Mammary epithelial cell (primary cell): ENCODE measurements at places on chromosomes 4 and X.

- DNase-seq = no peak
Measured at GRCh38 chr4:7781366-7781765, 158.3 kb downstream of the AFAP1 start.

- DNase-seq = peak; percentile 3
Measured at GRCh38 chr4:120517966-120518365, 404.6 kb downstream of the PRDM5 start.

DNA sequence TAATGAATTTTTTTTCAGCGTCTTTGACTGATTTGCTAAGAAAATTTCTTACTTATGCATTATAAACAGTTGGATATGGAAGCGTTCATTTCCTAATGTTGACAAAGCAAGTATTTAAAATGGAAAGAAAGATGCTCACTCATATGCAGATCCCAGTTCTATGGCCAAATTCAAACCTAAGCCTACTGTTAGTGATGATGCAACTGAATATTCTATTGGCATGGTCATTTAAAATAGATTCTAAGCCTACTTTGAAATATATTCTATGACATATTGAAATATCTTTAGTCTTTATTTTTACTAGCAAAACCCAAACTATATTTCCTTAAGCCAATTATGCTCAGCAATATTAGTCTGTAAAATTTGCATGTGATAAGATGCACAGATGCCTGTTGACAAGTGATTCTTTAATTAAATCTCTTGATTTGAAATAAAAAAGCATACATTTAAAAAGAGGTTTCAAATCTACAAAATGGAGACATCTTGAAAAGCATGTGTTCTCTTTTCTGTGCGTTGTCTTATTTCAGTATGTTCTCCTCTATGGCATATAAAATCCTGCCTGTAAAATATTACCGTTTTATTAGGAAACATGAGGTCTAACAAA is 96.6 kb upstream of the NAP1L5 start:
- DNase-seq = no peak

- no peak for DNase-seq
Measured at GRCh38 chrX:129743821-129744220, 5.0 kb downstream of the XPNPEP2 start.

- peak; percentile 85 for DNase-seq
Measured at GRCh38 chr4:159071178-159071968, 31.5 kb upstream of the RAPGEF2 start.

DNA sequence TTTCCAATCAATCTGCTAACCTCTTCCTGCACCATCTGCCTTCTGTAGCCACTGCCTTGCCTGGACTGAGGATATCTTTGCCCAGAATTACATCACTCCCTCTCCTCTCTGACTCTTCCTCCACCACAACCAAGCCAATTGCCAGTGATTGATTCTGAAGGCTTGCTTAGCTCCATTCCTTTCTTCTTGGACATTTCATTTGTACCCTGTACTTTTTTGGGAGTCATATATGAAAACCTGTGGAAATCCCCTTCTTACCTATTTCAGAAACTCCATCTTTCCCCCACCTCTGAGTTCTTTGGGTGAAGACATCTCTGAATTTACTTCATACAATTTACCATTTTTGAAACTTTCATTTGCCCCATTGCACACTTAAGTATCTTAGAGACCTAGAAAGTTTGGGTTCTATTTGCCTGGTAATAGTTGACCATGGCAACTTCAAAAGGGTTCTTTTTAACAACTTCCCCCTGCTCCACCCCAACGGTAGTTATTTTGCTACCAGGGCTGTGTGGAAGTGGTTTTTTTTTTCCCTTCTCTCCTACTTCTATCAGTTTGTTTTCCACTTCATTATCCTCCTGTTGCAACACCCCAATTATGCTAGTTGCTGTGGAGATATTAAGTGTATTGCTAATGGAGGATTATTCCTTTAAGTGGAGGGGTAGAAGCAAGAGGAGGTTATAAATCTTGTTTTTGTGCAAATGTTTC is 14.3 kb downstream of the SGMS2 start:
- DNase-seq = peak; percentile 56

DNA sequence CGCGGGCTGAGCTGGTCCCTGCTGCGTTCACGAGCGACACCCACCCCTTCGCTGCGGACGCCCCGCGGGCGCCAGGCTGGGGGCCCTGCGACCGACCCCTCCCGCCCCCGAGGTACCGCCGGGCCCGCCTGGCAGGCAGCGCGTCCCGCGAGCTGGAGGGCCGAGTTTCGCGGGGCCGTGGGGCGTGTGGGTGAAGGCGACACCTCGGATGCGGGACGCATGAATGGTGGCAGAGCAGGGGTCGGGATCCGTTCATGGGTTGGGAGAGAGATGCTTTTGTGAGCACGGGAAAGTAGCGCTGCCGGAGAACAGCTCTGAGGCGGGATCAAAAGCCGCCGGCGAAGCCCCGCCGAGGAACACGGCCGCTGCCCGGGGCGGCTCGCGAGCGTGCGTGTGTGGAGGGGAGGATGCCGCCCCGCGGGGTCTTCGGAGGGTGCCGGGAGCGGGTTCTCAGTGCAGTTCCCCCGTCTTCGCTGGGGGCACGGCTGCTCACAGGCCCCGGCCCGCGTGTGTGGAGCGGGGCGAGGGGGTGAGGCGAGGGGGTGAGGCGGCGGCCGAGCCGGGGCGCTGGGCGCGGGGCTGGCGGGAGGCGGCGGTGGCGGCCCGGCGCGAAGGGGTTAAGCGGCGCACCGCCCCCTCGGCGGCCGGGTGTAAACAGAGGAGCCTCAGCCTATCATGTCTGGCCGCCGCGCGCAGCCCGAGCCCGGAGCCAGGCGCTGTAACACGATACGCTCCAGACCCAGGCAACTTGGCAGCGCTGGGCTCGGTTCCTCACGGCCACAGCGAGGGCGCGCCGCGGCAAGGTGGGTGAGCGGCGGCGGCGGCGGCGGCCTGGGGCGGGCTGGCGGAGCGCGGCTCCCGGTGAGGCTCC is 205.3 kb downstream of the TENM3 start:
- peak; percentile 89 for DNase-seq

GRCh38 chr4:76951672-76952010 is 2.1 kb downstream of the SEPTIN11 start:
- no peak for DNase-seq

DNA sequence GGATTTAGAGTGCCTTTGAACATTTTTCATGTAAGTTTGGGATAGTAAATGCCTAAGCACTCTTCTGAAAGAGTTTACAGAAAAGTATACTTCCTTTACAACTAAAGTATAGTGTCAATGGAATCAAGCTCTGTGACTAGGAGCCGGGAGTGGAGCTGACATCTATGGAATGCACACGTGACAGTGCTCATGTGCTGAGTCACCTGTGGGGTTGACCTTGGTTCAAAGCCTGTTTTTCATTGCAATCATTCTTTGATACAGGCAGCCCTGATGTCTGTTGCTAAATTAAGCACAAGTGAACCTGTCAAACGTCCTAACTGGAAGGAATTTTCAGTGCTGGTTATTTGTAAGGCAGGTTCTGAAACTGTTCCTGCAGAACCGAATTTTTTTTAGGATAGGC is 82.5 kb downstream of the GPAT3 start:
- peak; percentile 71 for DNase-seq

DNA sequence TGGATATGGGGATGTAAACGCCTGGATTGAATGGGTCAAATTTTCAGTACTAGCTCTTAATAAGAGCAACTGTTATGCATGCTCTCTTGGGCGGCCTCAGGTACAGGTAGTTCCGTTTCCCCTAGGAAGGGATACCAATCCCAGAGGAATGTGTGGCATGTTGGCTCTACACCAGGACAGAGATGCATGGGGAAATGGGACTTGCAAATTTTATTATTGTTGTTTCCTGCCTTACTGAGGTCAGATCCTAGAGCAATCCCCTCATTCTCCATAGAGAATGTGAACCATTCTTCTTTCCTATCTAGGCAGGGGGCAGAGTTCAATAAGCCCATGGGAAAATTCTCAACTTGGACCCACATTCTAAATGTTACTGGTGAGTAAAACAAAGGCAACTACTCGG is 361.8 kb upstream of the FGF16 start:
- no peak for DNase-seq

- no peak for DNase-seq
Measured at GRCh38 chr4:75717408-75717807, 7.0 kb upstream of the USO1 start.

DNA sequence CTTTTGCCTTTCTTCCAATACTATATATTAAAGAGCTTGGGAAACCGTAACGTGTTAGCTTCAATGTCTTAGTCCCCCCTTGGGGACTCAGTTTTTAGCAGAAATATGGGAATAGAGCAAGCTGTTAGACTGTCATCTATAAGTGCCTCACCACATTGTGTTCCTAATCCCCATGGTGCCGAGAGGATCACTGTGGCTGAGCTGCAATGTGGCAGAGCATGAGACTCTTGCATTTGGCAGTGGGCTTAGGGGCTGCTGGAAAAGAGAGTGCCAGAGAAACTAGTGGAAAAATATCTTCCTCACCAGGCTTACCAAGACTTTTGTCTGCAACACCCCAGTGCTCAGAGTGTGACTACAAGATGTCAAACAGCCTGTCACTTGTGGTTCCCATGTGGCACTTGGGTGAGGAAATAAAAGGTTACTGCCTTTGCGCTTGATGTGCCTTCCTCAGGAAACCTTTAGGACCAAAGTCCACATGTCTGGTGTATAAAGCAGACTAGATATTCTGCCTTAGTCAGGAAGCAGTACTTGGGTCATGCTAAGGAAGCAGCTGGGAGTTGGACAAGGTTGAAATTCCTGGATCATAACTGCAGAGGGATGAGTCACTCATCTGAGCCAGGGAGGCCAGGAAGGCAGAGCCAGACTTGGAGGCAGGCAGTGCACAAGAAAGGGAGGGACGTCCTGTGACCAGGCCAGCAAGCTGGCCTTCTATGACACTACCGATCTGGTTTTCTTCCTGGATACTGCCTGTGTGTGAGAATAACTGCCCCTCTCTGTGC is 9.7 kb upstream of the MAGEA4 start:
- DNase-seq = peak; percentile 71

GRCh38 chr4:48360285-48361011 is 19.1 kb downstream of the SLAIN2 start:
- DNase-seq = peak; percentile 84

DNA sequence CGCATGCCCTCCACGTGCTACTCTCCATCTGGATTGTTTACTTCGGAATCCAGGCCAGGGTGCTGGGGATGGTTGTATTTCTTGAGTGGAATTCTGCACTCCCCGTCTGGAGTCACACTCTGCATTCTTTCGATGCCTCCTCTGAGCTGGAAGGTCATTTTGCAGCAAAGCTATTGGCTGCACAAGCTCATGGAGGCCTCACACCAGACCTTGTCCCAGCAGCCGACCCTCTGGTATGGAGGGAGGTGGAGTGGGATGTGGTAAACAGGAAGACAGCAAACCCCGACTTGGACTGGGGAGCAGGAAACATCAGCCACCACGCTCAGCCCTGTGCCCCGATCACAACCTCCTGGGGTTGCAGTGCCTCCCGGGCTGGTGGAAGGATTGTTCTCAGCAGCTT is 225.3 kb upstream of the LNX1 start:
- DNase-seq = no peak

DNA sequence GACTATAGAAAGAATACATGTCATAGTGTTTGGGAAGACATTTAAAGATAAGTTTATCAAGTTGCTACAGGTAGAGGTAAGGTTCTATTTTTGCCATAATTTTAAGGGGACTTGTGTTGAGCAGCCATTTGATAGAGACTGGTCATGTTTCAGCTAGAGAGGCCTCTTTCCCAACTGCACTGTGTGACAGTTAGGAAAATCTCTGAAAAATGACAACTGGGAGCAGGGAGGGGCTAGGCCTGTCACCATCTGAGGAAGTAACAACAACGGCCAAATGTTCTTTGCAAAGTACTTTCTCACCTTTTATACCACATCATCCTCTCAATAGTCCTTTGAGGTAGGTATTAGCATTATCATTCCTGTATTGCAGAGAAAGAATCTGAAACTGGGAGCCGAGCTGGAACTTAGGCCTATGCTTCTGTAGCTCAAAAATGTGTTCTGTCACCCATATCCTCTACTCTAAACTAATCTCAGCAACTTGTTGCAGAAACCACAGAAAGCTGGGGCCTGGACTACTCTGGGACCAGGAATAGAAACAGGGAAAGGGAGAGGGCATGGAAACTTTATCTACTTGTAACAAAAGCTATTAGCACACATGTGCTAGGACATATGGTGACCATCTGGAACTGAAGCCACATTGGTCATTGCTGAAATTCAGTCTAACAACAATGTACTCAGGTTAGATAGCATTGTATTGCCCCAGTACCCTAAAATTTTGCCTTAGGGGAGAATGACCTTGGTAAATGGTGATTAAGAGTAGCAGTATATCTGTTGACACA is 198.9 kb downstream of the MID1IP1 start:
- DNase-seq = no peak

DNA sequence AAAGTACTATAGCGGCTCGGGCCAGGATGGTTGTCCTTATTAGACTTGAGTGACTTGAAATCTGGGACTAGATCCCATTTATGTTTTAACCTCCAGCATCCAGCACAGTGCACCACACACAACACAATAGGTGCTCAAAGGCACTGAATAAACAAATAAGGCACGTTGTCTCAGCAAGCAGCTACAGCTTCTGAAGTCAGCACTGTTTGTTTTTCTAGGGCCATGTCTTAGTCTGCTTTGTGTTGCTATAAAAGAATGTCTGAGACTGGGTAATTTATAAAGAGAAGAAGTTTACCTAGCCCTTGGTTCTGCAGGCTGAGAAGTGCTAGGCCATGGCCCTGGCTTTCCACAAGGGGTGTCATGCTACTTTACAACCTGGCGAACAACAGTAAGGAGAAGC is 102.1 kb upstream of the LNX1 start:
- DNase-seq = no peak

- DNase-seq = no peak
Measured at GRCh38 chr4:144948009-144948408, 150.0 kb downstream of the ANAPC10 start.

GRCh38 chr4:6916587-6917460 is 7.2 kb downstream of the TBC1D14 start:
- DNase-seq = peak; percentile 68

- no peak for DNase-seq
Measured at GRCh38 chr4:165678236-165678935, 194.7 kb upstream of the TLL1 start.

DNA sequence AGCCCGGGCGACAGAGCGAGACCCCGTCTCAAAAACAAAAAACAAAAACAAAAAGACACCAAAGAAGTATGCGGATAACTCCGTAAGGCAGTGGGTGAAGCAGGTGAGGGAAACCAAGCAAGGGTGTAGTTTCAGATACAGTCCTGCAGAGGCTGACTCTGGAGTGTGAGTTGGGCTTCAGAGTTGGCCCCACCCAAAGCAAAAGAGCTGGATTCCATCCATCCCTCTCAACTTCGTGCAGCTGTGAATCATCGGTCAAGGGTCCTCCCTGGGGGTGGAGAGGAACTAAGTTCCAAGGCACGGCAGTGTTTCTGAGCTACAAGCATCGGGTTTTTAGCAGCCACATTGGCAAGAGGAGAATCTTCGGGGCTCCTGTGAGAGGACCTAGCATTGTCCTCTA is 43.9 kb upstream of the FAM9A start:
- DNase-seq = no peak

DNA sequence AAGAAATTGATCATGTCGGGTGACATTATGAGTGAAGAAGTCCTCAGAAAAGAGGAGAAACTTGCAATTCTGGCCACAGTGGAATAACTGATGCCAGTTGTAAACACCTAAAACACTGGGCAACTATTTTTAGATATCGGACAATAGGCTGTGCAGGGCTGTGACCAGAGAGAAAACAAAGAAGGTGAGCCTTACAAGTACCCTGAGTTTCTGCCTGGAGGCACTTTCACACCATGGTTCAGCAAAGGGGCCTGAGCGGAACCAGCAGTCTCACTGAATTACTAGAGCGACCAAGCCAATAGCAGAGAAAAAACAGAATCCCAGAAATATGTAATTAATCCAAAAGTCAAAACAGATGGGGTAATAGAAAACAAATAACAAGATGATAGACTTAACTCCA is 11.2 kb downstream of the IRAK1 start:
- no peak for DNase-seq

GRCh38 chr4:11328401-11328800 is 100.3 kb downstream of the HS3ST1 start:
- no peak for DNase-seq
